ENCODE measurements at places on chromosomes 5 and 9. TPM values are rescaled to one million over a fixed set of nuclear protein-coding genes. Genes with fewer than 3 reads are reported as not detected.

GRCh38 chr5:178338750-178339144 is 106.1 kb upstream of the PHYKPL start:
- no peak for DNase-seq

DNA sequence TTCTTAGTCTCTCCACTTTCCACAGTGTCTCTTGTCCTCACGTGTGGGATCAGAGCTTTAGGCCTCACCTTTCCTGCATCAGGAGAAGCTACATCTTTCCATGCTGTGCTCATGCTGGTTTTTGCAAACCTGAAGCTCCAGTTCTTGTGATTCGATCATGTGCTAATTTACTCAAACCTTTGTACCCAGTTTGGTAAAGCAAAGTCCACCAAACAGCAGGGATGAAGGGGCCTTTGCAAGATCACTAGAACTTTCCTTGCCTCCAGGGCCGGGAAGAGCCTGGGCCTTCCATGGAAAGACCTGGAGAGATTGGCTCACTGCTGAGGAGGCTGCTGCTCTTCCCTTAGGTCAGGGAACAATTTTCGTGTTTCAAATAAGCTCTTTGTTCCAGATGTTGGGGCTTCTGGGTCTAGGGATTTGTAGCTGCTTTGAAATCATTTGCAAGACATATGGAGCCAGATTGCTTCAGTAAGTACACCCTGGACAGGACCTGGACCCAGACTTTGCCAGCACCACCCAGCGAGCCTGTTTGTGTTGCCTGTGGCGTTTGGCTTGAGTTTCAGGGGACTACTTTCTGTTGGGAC is 18.7 kb upstream of the SPATA31E1 start:
- no peak for DNase-seq

SV2C gene
- polyA plus RNA-seq: 0.14 TPM

GRCh38 chr5:155912291-155912690 is 414.7 kb upstream of the SGCD start:
- DNase-seq: no peak

PTPRD gene
- polyA plus RNA-seq: 69.5 TPM

PALM2AKAP2 gene
- 21.4 TPM for polyA plus RNA-seq

NOP16 gene
- polyA plus RNA-seq: 29.1 TPM

DNA sequence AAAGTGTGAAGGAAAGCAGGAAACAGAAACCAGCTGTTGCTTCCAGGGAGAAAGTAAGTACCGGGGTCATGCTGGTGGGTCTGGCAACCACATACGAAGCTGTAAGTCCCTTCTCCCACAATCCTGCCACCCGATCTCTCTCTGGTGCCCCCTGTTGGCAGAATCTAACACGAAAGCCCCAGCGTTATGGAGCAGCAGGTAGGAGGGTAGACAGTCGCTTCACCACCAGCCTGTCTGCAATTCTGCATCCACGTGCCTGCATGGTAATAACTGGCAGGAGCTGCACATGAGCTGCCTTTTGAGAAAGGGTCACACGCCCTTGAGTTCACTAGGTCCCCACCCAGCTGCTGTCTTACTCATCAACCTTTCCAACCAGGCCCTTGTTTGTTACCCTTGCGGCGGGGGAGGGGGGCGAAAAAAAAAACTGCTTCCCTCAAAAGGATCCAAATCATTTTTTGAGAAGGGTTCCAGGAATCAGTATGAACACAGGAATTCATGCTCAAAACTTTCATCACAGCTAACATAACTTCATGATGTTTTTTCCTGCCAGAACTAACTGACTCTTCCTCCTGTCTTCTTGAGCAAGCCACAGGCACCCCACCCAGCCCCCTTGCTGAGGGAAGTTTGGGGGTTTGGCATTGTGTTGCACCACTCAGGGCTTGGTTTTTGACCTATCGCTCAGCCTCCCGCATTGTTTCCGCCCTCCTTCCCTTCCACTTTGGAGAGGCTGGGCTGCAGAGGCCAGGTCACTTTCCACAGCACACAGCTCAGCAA is 19.6 kb upstream of the TMEM252 start:
- DNase-seq: no peak

DNA sequence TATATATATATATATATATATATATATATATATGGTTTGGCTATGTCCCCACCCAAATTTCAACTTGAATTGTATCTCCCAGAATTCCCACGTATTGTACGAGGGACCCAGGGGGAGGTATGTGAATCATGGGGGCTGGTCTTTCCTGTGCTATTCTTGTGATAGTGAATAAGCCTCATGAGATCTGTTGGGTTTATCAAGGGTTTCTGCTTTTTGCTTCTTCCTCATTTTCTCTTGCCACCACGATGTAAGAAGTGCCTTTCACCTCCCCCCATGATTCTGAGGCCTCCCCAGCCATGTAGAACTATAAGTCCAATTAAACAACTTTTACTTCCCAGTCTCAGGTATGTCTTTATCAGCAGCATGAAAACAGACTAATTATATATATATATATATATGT is 52.3 kb upstream of the ADAMTS2 start:
- no peak for DNase-seq

SPINK7 gene
- not detected for polyA plus RNA-seq

DNA sequence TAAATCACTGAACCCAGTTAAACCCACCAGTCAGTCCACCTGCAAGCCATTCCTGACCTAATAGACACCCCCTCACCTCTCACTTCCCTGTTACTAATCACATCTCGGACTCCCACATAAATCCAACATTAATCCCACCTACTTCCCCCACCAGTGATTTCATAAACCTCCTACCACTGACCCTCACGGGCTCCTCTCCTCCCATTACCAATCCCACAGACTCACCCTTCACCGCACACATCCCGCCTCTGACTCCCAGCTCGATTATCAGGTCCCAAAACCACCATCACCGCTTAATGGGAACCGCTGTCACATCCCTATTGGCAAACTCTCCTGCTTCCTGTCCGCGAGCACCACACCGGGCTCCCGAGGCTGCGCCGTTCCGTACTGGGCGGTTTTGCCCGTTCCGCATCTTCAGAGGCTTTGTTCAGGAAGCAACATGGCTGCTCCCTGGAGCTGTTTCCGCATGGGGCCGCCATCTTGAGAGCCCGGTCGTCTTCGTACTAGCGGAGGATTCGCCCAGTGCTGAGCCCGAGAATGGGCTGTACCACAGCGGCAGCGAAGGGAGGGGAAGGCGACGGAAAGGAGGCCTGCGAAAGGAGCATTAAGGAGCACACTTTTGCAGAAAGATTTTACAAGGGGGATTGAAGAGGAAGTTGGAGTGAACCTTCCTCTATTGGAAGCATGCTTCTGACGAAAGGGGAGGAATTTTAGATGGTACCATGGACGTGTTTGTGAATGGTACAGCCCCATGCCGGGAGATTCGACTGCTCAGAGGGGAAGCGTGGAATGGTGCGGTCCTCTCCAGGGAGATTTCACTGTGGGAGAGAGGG is at the start of gene ZNF300:
TSS of gene ZNF300 (minus strand) at position 502 of the 833 bp plus-strand sequence. CDS start 1,825 bp downstream, outside the sequence.
- peak; percentile 94 for DNase-seq

- no peak for DNase-seq
Measured at GRCh38 chr5:3601911-3602782, 6.5 kb downstream of the IRX1 start.

BNC2 gene
- polyA plus RNA-seq: 8.7 TPM

GRCh38 chr5:122790354-122791103 is 15.6 kb downstream of the SNX2 start:
- DNase-seq: no peak

- DNase-seq: no peak
Measured at GRCh38 chr5:128216860-128217531, 133.4 kb downstream of the SLC12A2 start.

DNA sequence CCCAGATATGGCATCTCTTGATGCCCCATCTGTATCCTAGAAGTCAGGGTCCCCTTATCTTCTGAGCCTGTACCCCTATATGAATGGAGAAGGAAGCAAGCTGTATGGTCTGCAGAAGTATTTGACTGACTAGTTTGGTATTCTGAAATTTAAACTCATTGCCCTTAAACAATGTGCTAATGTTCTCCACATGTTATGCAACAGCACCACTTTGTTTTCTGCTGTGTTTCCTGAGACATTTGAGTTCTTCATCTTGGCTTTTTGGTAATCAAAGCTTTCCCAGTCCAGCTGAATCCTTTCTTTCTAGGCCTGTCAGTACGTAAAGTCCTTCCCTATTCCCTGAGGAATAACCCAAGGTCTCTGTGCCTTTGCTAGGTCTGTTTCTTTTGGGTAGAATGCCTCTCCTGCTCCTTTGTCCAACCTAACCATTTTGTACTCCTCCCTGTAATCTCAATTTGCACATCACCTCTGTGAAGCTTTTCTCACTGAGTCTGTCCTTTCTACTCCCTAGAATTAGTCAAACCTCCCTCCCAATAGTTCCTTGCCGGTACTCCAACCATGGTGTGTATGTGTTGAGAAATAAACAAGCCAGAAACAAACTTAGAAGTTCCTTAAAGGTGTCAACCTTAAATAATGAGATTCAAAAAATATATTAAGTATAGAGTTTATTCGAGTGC is 72.1 kb upstream of the HSPB3 start:
- DNase-seq: no peak

DNA sequence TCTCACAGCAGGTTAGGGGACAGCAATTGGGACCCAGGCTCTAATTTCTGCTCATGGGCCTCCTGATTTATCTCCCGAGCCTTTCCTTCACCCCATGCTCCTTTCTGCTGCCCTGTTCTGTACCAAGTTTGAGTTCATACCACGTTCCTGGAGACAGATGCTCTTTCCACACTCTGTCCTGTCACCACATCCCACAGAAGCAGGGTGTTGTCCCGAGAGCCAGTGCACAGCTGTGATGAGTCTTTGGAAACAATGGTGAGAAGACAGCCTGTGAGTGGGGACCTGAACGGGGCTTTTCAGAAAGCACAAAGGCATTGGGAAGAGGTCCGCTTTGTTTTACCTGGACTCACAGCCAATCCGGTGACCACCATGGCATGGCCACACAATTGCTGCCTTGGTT is 17.4 kb downstream of the WDR31 start:
- no peak for DNase-seq

GRCh38 chr9:123373946-123374345 is 17.9 kb downstream of the CRB2 start:
- DNase-seq: peak; percentile 52

GRCh38 chr5:8316608-8317280 is 447.8 kb downstream of the MTRR start:
- no peak for DNase-seq

- DNase-seq: no peak
Measured at GRCh38 chr9:93813221-93814076, 141.7 kb downstream of the BARX1 start.

ERMP1 gene
- 9.9 TPM for polyA plus RNA-seq

GRCh38 chr9:107976767-107977166 is 487.2 kb upstream of the KLF4 start:
- DNase-seq: peak; percentile 10

DNA sequence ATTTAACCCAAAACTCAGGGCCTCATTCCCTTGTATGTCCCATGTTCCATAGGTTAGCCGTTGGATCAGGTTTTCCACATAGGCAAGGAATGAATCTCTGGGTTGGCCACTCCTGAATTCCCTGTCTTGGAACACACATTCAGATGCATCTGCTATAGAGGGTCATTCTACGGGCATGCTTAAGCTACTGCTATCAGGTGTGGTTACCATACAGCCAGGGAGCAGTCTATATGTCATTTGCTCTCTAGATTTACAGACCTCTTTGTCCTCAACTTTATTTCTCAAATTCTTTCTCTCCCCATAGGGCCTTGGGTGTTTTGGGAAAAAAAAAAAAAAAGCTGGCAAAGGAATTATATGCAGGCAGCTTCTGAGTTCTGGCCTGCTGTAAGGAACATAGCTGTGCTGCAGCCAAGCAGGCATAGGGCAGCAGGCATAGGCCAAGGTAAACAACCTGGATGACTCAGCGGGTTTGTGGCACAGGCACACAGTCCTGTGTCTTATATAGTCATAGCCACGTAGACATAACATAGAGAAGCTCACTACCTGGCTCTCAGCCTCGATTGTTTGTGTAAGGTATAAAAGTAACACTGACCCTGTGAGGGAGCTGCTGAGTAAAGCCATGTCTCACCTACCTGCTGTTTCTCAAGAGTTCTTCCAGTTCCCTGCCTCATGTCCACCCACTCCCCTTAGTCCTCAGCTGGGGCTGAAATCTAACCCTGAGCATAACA is 141.5 kb downstream of the OSTF1 start:
- DNase-seq: no peak

ARAP3 gene
- 13.3 TPM for polyA plus RNA-seq

- no peak for DNase-seq
Measured at GRCh38 chr9:33379666-33380389, 22.5 kb downstream of the AQP7 start.

GRCh38 chr9:102445181-102445747 is 549.9 kb upstream of the CYLC2 start:
- no peak for DNase-seq

- no peak for DNase-seq
Measured at GRCh38 chr5:34487956-34488355, 168.2 kb upstream of the RAI14 start.

OBP2B gene
- polyA plus RNA-seq: not detected

SPINK13 gene
- 0.23 TPM for polyA plus RNA-seq

DNA sequence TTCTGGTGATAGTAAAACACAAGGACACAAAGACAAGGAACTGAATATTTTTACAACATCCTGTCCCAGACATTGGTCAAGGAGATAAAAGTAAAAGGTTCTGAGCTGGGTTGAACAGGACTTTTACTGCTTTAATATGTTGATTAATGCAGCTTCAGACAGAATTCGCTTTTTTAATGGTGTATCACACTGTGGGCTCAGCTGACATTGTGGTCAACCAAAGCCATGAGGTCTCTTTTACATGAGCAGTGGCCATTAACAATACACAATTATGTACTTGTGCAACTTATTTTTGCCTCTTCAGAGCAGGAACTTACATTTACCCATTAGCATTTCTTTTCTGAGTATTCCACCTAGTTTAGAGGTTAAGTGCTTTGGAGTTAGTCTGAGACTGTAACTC is 22.8 kb upstream of the ERBIN start:
- DNase-seq: no peak

DNA sequence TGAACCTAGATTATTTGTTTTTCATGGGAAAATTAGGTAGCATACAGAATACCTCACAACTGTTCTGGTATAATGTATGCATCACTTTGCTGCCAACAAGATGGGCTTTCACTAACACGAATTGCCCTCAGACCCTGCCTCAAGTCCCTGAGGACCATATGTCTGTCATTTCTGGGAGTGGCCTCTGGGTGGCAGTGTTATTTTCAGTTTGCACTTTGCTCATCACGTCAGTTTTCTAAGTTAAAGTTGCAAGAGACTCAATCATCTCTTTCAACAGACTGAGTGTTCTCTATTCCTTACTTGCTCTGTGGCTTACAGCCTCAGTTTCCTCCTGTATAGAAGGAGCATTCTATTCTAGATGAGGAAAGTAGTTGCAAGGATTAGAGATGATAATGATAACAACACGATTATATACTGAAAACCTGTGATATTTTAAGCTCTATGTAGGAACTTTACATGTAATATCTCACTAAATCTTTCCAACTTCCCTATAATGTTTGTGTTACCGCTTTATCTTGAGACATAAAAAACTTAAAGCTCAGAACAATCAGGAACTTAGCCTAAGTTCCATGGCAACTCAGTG is 55.7 kb downstream of the TSSK1B start:
- peak; percentile 47 for DNase-seq

DNA sequence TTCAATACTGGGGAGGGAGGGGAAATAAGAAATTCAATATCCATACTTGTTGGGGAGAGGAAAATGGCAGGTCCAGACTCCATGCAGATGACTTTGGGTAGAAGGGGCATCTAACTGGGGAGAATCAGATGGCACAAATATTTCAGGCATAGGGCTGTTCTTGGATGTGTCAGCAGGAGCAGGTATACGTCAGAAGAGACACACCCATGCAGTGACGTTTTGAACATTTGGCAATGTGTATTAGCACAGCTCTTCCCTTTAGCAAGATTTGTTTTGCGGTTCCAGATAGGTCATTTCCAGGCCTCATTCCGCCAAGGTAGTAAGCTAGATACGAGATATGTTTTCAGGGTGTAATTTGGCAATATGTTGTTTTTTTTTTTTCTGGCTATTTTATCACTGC is 187.2 kb upstream of the CDH10 start:
- DNase-seq: no peak
